SJCRH30 (cell line): ENCODE measurements at places on chromosomes 6 and 20.
A peak's percentile ranks its signal among the peaks of the same experiment; 100 is the strongest.

DNA sequence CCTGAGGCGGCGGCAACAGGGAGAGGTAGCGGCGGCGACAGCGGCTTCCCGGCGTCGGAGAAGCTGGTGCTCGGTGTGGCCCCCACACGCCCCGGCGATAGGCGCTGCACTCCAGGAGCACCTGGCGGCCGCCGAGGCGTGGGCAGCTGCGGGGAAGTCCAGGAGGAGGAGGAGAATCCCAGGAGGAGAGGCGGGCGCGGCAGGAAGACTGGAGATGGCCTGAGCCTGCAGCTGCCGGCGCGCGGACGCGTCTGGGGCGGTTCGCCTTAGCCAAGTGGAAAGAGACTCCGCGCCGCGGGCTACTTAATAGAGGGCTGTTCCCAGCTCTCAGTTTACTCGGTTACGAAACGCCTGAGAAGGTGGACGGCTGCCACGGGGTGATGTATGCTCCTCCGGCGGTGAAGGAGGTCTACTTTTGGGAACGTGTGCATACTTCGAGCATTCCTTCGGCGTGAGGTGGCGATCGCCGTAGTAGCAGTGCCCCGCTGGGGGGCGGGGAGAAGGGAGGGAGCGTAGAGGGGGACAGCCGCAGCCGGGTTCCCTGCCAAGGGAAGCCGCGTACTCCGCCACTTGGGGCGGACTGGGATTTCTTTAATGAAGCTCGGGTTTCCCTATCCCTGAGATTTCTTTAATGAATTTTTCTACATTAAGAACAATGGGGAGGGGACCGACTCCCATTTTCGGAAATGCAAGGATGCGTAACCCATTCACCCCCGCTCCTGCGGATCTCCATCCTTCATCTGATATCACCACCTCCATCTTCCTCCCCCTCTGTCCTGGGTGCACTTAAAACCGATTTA lies at the start of gene COL12A1:
COL12A1 (minus strand) TSS at position 278 of the 800 bp plus-strand sequence. CDS start 3,261 bp downstream, outside the sequence.
- peak; percentile 88 for DNase-seq

- DNase-seq: no peak
These were observed 87.0 kb upstream of the CEP162 start for GRCh38 chr6:84314377-84314898.

DNA sequence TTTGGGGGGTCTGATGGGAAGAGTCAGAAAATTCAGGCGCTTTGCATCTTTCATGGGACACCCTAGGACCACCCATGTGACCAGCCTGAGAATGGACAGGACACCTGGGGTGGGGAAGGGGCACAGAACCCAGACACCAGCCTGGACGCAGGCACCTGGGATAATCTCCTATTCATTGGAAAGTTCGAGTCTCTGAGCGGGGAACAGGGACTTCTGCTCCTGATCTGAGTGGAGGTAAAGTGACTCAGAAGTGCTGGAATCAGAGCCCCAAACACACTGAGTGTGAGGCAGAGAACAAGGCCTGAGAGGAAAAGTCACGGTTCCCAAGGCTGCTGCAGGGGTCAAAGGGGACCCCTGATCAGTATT lies 1.4 kb downstream of the HLA-B start:
- DNase-seq: no peak

DNA sequence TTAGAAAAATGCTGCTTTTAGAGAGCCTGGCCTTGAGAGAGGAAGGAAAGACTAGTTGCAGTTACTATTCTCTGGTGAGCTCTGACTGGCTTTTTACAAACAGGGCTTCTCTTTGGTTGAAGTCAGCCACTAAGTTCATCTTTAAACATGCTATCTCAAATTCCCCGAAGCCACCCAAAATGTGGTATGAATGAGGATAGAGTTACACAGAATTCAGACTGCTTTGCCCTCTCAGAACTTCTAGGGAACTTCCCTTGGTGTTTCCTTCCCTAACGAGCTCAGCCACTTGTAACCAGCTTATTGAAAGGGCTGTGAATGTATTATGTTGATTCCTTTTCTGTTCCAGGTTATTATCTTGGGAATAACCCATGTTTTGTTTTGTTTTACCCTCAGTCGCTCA lies 73.5 kb downstream of the EFHC1 start:
- DNase-seq: no peak

- no peak for DNase-seq
These were observed 94.1 kb upstream of the KCNG1 start for GRCh38 chr20:51116765-51117686.
